CD4-positive, alpha-beta memory T cell (primary cell): ENCODE measurements at places on chromosomes 3 and 15.
A peak's percentile ranks its signal among the peaks of the same experiment; 100 is the strongest.

- no peak for DNase-seq
These were observed 47.9 kb upstream of the CADPS start for GRCh38 chr3:62923066-62923465.

GRCh38 chr3:66075281-66075680, 36.6 kb upstream of the MAGI1 start:
- no peak for DNase-seq

- DNase-seq, result no peak
These were observed 27.1 kb downstream of the BOC start for GRCh38 chr3:113238503-113238902.

DNA sequence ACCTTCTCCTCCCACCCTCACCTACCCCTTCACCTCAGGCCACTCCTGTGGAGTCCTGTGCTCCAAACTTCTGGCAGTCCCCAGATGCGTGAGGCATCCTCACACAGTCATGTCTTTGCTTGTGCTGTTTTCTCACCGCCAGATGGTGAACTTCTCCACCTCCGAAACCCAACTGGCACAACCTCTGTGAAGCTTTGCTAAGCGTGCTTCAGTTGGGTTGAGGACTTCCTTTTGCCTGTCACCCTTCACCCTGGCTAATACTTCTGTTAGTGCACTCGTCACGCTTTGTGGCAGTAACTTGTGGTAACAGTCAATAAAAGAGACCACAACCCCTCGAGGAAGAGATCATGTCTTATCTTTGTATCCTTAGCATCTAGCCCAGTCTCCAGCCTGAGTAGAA, 42.0 kb upstream of the SKOR1 start:
- peak; percentile 66 for DNase-seq

DNA sequence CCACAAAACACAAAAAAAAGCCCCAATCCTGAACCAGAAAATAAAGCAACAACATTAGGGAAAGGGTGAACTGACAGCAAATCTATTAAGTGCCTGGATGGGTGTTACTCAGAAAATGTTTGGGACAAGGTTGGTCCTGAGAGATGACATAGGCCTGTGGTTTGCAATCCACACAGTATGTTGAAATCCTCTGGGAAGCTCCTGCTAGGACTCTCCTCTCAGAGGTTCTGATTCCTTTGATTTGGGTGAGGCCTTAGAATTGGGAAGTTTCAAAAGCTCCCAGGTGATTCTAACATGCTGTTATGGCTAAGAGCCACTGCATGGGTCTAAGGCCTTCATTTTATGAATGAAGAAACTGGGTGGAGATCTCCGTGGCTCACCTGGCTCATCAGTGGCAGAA, 18.4 kb downstream of the CLDN1 start:
- DNase-seq, result no peak

DNA sequence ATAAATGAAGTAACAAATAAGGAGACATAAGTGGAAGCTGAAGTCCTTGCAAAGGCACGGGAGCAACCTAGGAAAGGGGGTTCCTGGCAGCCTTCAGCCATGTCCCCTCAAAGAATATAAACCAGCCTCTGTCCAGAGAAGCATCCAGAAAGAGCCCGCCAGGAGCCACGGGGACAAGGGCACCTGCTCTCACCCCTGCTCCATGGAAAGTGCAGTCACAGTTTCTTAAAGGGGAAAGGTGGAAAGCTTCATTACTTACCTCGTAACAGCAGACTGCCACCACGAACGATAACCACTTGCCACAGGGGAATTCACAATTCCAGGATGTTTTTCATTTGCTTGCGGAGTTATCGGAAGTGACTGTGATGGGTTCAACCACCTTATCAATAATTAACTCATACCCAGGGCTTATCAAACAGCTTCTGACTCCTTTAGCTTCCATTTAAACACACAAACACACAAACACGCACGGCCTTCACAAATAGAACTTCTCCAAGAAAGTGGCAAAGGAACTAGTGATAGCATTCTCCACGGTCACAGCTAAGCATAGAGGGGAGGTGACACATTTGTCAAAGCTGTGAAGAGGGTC, 134.2 kb upstream of the IGF1R start:
- no peak for DNase-seq

- no peak for DNase-seq
These were observed 5.3 kb upstream of the MYO1E start for GRCh38 chr15:59377924-59378323.
